ENCODE measurements at places on chromosomes 13 and 19. TPM values are rescaled to one million over a fixed set of nuclear protein-coding genes. Genes with fewer than 3 reads are reported as not detected.

The GAPDHS gene
- not detected for polyA plus RNA-seq

The FCER2 gene
- not detected for polyA plus RNA-seq

- no peak for DNase-seq
Observed at GRCh38 chr19:58284199-58284598, 5.4 kb downstream of the ZNF8 start.

The OVOL3 gene
- polyA plus RNA-seq: not detected

The PHLDB3 gene
- polyA plus RNA-seq: 9.8 TPM

DNA sequence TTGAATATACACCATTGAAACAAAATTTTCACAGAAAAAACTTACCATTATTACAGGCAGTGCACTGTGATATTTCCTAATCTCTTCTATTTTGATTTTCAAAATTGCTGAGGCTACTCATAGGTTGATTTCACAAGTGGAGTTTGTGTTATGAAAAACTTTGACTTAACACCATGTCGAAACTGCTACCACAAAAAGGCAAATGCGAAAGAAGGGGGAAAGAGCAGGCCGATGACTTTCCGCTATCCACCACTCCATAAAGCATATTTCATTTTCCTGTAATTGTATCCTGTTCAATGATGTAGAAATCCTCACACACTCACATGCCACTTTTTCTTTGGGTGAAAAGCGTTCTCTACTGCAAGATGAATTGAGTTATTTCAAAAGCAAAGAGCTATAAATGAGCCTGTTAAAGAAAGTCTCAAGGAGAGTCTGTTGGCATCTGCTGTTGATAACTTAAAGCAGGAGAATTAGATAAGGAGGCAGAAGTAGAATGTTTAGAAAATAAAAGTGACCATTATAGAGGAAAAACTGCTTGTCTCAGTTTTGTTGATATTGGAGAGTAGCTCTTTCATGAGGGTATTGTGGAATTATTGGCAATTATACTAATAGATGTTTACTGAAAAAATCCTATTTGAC lies 18.8 kb downstream of the KL start:
- DNase-seq: no peak

DNA sequence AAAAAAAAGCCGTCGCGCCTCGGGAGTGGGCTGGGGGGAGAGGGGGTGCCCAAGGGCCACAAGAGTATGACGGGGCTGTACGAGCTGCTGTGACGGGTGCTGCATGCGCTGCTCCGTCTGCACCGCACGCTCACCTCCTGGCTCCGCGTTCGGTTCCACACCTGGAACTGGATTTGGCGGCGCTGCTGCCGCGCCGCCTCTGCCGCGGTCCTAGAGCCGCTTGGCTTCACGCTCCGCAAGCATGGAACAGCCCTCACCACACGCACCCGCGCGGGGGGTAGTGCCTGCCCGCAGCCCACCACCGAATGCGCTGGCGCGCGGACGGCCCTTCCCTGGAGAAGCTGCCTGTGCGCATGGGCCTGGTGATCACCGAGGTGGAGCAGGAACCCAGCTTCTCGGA lies 18.8 kb downstream of the C1QTNF9 start:
- DNase-seq: no peak

The TSHZ3 gene
- 3.1 TPM for polyA plus RNA-seq

The FLT3 gene
- not detected for polyA plus RNA-seq

DNA sequence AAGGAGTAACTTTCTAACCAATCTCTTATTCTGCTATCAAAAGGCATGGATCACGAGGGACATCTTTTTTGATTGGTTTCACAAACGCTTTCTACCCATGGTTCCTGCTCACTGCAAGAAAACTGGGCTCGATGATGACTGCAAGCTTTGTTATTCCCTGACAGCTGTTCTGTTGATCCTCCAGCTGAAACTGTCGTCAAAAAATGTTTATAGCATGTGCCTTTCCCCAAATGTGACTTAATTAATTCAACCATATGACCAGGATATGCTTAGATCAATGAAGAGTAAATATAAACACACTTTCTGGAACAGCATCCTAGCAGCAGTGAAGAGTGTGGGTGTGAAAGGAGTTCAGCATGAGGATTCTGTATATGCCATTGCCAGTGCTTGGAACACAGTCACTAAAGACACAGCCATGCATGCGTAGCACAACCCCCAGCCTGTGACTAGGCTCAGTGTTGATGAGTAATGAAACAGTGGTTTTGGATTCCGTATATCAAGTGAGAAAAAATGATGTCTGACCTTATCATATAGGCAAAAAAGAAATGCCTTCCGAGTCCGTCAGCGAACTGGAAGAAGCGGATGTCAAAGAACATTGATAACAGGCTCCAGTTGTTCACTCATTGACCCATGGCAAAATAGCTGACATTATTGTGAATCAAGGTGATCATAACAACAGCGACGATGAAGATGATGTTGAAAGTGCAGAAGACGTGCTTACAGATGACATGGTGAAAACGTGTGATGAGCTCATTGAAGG lies 347.4 kb downstream of the FGF9 start:
- no peak for DNase-seq

The NCR1 gene
- not detected for polyA plus RNA-seq

The ILF3 gene
- 162 TPM for polyA plus RNA-seq

The ZNF442 gene
- polyA plus RNA-seq: 0.29 TPM

GRCh38 chr13:24982333-24982999 lies 113.5 kb upstream of the PABPC3 start:
- DNase-seq: no peak

- DNase-seq: no peak
Observed at GRCh38 chr19:51469629-51470028, 8.7 kb upstream of the CEACAM18 start.

GRCh38 chr19:48509467-48510194 lies 2.0 kb downstream of the LMTK3 start:
- no peak for DNase-seq

All from foreskin keratinocyte (primary cell).